Stimulated activated CD4-positive, alpha-beta T cell treated with anti-CD3 and anti-CD28 coated beads, TNF-alpha, amount 100 ng/mL, for 48 hours (primary cell): ENCODE measurements at places on chromosomes 2 and 18.
A peak's percentile ranks its signal among the peaks of the same experiment; 100 is the strongest.

DNA sequence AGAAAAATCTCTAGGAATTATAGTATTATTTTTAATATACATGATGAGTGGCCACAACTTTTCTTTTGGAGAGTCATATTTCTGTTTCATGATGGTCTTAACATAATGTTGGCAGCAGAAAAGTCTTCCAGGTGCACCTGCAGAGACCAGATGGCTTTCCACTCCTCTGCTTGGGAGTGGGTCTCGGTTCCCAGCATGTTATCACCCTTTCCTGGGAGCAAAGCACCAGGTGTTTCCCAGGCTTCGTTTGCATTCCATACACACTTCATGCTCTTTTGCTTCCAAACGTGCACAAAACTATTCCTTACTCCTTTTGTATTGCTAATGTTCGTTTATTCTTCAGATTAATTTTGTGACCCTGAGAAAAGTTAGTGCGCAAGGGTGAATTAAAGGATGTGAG is 305.2 kb downstream of the CDH2 start:
- no peak for DNase-seq

- DNase-seq = no peak
Observed at GRCh38 chr2:209614690-209615369, 156.8 kb upstream of the UNC80 start.

- DNase-seq = no peak
Observed at GRCh38 chr2:24088821-24089359, 4.3 kb upstream of the TP53I3 start.

DNA sequence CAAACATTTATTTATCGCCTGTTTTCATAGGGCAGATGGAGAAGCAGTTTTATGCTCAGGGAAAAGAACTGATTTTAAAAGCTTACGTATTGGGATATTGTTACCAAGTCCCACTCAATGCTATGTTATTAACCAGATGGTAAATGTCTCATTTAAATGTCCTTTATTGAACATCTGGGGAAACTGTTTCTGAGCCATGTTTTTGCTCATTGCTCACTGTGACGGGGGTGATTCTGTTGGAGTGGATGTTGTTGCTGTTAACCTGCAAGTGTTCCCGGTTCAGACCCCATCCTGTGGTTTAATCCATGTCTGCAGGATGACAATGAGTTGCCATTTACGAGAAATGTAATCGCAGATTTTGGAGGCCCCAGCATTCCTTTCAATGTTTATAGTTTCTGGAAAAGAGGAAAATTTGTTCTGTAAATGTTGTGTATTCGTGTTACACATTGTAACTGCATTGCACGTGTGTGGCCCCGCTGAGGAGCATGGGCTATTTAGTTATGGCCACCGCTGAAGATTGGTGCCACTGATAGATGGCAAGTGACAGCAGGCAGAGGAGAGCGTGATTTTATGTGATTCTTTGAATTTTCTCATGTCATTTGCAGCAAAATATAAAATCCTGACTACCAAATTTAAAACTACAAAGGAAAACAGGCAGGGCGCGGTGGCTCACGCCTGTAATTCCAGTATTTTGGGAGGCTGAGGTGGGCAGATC is 174.8 kb upstream of the COPS8 start:
- DNase-seq = no peak

DNA sequence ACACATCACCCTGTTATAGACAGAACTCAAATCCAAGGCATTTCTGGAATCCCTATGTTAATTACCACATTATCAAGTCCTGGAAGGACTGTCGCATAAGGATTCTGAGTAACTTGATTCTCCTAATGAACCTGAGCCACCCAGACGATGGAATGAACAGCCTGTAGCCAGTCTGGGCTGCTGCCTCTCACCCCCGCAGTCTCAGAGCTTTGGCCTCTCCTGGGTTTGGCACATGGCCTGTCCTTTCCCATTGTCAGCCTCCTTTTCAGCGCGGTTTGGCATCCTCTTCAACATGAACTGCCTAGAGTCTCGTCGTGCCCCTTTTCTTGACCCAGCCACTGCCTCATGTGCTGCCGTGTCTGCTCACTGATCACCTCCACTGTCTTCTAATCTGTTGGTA is 147.6 kb downstream of the SLC8A1 start:
- no peak for DNase-seq

- DNase-seq = no peak
Observed at GRCh38 chr18:12231040-12231882, 22.9 kb upstream of the CIDEA start.

- DNase-seq = no peak
Observed at GRCh38 chr2:173254659-173255058, 100.0 kb upstream of the CDCA7 start.

GRCh38 chr2:100269889-100270288 is 52.4 kb downstream of the LONRF2 start:
- no peak for DNase-seq

- DNase-seq = peak; percentile 64
Observed at GRCh38 chr2:126658905-126659561, 3.1 kb downstream of the GYPC start.

DNA sequence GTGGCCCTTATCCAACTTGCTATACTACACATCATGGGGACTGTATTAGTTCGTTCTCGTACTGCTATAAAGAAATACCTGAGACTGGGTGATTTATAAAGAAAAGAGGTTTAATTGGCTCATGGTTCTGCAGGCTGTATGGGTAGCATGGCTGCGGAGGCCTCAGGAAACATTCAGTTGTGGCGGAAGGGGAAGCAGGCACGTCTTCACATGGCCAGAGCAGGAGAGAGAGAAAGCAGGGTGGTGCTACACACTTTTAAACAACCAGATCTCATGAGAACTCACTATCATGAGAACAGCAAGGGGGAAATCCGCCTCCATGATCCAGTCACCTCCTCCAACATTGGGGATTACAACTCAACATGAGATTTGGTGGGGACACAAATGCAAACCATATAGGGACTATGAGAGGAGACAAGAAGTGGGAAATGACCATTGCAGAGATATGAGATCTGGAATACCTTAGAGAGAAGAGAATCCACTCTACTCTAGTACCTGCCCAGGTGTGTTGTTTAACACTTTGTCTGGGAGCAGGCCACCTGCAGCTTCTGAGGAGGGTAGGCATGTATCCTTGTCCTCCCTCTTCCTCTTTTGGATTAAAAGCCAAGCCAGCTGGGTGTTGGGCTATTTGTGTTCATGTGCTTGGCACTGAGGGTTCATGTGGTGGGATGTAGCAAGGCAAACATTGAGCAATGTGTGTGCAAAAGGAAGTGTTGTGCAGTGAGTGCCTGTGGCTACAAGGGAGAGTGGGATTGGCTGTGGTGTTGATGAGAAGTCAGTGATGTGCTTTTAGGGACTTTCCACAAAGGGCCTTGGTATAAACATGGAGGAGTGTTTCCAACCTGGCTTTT is 22.8 kb downstream of the TTLL4 start:
- DNase-seq = no peak

- DNase-seq = no peak
Observed at GRCh38 chr2:156023229-156023869, 309.2 kb downstream of the NR4A2 start.

- DNase-seq = no peak
Observed at GRCh38 chr2:165952741-165953211, 800 bp downstream of the TTC21B start.

DNA sequence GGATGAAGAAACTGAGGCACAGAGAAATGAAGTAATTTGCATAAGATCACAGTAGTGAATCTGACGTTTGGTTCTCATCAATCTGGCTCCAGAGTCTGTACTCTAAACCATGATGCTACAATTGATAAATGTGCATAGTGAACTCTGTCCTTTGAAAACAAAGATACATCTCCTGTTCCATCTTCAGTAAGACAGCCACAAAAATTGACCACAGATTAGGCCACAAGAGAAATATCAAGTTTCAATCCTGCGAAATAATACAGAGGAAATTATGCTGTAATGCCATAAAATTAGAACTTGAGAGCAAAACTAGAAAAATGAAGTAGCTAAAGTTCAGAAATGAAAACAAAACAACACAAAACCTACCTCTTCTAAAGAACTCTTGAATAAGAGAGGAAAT is 28.4 kb downstream of the FAM98A start:
- no peak for DNase-seq

GRCh38 chr18:59268127-59268720 is 5.0 kb downstream of the RAX start:
- no peak for DNase-seq

DNA sequence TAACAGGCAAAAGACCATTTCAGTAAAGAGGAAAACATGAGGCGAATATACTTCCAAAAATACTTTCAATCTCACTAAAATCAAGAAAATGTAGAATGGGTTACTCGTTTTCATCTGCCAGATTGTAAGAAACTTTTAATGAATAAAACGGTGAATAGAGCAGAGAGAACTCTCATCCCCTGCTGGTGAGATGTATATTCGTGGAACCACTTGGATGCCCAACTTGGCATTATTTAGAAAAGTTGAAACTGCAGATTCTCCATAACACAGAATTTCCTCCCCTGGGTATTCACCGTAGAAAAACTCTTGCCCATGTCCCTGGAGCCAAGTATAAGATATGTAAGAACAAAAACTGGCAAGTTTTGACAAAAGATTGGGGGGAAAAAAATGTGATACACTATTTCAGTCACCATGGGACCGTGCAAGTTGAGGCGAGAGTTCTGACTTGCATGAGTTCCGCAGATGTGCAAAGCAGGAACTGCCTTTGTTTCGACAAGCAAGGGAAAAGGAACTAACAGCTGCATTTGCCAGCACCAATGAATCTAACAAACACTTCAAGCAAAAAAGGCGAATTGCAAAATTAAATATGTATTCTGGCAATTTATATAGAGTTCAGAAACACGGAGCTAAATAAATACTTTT is 14.8 kb downstream of the TIMM21 start:
- DNase-seq = no peak

GRCh38 chr18:23341383-23341782 is 111.7 kb upstream of the RIOK3 start:
- DNase-seq = no peak

DNA sequence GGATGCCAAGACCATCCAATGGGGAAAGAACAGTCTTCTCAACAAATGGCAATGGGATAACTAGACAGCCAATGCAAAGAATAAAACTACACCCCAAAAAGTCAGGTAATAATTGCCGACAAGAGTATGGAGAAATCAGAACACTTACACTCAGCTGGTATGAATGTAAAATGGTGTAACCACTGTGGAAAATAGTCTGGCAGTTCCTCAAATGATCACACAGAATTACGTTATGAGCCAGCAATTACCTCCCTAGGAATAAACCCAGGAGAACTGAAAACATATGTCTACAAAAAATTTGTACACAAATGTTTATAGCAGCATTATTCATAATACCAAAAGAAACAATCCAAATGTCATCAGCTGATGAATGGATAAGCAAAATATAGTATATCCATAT is 8.8 kb downstream of the IWS1 start:
- DNase-seq = no peak

DNA sequence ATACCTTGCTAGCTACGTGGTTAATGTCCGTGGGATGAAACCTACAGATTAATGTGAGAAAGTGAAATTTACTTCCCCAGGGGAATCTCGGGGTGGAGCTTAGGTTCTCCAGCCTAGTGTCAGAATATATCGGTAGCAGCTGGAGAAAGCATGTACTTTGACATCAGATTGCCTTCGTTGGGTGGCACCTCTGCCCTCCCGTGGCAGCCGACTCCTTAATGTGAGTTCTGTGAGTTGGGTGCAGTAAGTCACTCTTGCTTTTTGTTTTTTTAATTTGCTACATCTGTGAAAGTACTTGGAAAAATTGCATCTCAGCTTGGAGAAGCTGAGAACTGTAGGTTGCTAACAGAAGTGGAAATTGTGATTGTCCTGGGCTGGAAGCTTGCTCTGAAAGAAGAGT is 3.6 kb downstream of the KLF11 start:
- no peak for DNase-seq

DNA sequence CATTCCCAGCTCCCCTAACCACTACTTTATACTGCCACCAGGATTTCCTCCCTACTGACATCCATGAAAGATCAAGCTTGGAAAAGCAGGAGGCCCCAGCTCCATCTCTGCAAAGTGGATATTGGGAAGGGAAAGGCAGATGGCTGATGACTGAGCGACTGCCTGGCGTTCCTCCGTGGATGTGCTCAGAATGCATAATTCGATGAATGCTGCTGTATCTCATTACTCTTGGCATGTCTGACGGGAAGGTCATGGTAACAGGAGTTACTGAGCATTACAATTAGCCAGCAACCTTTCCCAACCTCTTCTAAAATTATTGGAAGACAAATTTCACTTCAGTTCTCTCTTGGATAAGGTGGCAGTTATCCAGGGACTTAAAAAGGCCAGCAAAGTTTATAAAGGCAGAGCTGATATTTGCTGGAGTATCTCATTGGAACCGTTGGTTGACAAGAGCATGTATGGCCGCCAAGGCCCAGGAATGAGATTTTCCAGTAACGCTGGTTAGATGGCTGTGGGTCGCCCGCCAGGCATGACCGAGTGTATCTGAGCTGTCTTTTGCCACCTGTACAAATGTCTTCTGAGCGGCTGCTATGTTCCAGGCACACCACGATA is 34.5 kb downstream of the KCNE4 start:
- DNase-seq = no peak

DNA sequence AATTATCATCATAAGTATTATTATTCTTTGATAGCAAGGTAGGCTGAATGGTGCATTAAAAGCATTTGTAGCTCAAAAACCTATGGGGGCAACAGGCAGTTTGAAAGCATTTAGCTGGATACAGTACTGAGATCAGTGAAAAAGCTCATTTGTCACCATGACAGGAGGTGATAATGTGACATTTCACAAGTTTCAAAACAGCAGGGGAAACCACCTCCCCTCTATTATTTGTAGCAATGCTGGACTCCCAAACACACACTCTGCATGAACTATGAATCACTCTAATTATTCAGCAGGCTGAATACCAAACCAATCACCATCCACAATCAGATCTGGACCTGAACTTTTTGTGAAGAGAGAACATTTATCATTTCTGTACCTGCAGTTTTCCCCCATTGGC is 63.4 kb downstream of the MYO5B start:
- DNase-seq = no peak

- DNase-seq = no peak
Observed at GRCh38 chr2:171630812-171631626, 56.2 kb upstream of the DYNC1I2 start.

DNA sequence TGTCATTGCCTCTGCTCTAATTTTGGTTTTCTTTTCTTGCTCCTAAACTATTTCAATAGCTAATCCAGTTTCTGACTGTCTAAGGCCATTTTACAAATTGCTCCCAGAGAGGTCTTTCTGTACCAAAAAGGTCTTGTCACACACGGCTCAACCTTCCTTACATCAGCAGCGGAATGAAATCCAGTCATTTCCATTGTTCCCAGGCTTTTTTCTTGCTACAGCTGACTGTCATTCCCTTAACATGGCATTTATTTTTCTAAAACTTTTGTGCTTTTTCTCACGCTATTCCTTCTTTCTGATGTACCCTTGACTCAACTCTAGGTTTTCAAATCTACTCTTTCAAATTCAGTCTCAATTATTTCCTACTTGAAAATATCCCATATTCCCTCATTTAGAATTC is 24.3 kb downstream of the FAM171B start:
- no peak for DNase-seq
